ENCODE measurements at places on chromosomes 6 and 20.

DNA sequence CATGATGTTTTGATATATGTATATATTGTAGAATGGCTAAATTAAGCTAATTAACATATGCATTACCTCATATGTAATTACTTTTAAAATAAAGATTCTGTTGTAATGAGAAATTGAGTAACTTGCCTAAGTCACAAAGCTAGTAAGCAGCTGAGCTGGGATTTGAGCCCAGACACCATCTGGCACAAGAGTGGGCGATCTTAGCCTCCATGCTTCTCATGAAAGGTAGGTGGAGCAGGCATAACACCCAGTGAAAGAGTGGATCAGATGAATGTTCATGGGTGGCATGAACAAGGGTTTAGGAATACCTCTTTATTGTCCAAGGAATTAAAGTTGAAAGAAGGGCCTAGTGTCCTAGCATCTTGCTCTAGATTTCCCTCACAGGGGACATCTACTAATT, 365.4 kb downstream of the TFAP2B start:
- no peak for DNase-seq

GRCh38 chr20:38827770-38828281, 22.3 kb downstream of the PPP1R16B start:
- no peak for DNase-seq

DNA sequence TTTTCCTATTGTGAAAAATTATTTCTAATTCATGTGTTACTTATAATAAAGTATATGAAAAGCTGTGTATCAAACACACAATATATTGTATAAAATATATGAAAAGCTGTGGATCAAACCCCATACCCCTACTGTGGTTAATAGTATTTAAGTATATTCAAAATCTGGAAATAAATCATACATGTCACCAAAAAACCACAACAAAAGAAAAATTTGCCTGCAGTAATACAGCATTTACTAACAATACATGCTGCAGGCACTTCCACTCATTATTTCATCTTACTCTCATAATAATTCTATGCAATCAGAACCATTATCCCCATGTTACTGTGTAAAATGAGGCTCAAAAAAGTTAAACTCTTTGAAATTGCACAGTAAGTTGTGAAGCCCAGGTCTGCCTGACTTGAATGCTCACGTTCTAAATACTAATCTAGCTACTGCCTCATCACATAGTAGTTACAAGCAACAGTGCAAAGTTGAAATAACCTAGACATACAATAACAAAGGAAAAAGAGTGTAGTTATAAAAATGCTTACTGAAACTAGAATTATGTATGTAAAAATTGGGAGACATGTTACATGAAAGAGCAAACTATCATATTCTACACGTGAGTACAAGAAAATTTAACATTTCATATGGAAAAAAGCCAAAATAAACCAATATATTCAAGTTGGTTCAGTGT, 61.7 kb downstream of the FAM217A start:
- no peak for DNase-seq

- DNase-seq, result no peak
Observed at GRCh38 chr6:92196325-92196724, 1223.0 kb downstream of the EPHA7 start.

All from NCI-H1092 treated with DMSO at 0.1 percent for 48 hours (cell line).